ENCODE measurements at places on chromosomes 16 and 17.

GRCh38 chr17:75878174-75878998, at the start of gene TRIM47:
TRIM47 (minus strand) TSS chr17:75878581; CDS start chr17:75878548, 33 bp downstream.
- no peak for DNase-seq

GRCh38 chr17:17026163-17026562, 16.1 kb upstream of the MPRIP start:
- DNase-seq, result no peak

DNA sequence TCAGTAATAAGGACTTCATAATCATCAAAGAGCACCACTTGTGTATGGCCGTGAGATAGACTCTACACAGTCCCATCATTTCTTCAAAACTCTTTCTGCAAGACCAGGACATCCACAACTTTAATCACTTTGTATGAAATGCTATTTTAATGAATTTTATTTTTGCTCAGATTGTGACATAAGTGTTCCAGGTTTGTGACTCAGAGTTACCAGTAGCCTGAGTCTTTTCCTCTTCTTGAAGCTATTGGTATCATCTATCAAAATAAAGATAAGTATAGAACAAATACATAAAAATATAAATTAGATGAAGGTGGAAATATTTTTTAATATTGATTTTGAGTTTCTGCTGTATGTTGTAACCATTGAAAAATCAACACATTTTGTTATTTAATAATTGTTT, 16.6 kb upstream of the VWA3A start:
- DNase-seq, result no peak

GRCh38 chr17:8393470-8394231, 4.0 kb downstream of the RNF222 start:
- DNase-seq, result no peak

DNA sequence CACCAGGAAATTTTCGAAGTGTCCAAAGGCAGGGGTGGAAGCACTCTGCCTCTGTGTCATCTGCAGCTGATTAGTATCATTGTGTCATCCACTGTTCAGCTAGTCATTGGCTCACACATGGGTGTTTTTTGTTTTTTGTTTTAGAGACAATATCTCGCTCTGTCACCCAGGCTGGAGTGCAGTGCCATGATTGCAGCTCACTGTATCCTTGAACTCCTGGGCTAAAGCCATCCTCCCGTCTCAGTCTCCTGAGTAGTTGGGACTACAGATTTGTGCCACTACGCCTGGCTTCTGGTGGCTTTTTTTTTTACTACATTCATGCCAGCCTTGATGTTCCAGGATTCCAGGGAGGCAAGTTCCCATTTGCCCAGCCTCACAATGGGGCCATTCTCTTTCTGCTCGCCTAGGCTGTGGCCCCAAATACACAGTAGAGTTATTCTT, 32.5 kb upstream of the MYO18A start:
- DNase-seq, result no peak
